ENCODE measurements at places on chromosomes 1 and 21.

DNA sequence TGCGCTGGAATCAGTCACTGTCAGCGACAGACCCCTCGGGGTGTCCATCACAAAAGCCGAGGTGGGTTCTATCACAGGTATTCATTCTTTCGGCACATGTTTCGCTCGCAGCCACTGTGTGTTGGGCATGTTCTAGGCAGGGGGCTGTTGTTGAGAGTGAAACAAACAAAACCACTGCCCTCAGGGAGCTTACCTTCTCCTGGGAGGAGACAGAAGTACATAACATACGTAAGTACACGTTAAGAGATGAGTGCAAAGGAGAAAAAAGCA lies 6.6 kb downstream of the ATF3 start:
- DNase-seq: no peak

DNA sequence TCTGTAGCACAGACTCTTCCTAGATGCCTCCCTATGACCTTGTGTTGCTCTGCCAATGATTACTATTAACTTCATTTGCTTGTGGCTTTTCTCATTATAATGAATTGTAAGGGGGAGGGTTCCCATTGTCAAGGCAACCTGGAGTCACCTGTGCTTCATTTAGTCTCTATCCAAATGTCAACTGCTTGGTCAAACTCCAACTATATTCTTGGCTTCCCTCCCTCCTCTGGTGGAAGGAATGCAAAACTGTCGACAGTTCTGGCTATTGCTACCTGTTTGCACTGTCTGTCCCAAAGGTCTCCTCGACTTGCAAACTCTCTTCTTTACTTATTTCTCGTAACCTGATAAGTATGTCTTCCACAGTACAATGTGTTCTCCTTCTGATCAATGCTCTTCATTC lies 100.3 kb downstream of the CACNA1E start:
- no peak for DNase-seq

DNA sequence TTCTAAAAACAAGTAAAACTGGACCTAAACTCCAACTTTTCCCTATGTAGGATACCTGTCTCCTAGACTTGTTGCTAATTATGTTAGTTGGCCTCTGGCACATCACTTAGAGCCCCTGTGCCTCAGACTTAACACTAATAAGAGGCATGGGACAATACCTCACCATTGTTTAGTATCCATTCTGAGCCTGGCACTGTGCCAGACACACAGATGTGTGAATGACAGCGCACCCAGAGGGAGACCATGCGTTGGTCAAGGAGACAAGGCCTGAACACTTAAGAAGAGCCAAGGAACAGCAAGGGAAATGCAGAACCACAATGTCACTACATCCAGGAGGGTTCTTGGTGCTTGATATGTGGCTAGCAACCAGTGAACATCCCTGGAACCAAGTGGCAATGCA lies 189.1 kb downstream of the FGGY start:
- DNase-seq: no peak

- DNase-seq: no peak
Observed at GRCh38 chr1:39003794-39004193, 12.7 kb downstream of the AKIRIN1 start.

- no peak for DNase-seq
Observed at GRCh38 chr1:20962576-20963258, 175.6 kb upstream of the HP1BP3 start.

- DNase-seq: no peak
Observed at GRCh38 chr1:6000444-6001288, 8.4 kb upstream of the NPHP4 start.

GRCh38 chr1:232578651-232579195 lies 51.2 kb downstream of the SIPA1L2 start:
- DNase-seq: no peak

GRCh38 chr1:178361847-178362246 lies 134.9 kb downstream of the CLEC20A start:
- no peak for DNase-seq

DNA sequence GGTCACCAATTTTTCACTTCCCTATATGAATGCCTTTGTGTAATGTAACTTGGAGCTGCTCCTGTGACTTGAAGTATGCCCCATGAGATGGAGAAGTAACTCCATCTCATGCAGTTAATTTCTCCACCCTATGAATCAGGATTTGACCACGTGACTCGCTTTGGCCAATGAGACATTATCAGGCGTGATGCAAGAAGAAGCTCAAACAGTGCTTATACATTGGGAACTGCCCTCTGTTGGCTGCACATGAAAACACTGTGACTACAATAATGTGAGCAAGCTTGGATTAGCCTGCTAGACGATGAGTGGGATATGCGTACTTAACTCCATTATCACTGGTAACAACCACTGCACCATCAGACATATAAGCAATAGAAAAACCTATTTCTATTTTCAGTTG lies 684.4 kb downstream of the PLA2G4A start:
- no peak for DNase-seq

GRCh38 chr1:228142155-228142691 lies 2.1 kb downstream of the GUK1 start:
- peak; percentile 31 for DNase-seq

DNA sequence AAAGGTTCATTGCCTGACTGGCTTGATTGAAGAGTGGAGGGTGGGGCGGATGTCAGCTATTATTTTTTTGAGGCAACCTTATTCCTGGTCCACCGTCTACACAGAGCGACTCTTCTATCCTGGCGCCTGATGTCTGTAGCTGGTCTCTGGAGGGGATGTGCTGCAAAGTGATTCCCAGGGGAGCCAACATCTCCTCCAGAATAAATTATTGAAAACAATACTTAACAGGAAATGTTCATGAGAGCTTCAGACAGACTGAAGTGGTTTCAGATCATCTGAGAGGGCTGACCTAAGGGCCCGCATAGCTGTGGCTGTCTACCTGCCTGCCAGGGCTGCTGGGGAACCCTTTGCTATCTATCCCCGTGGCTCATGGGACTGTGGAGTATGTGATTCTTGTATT lies 66.7 kb downstream of the TEX35 start:
- no peak for DNase-seq

DNA sequence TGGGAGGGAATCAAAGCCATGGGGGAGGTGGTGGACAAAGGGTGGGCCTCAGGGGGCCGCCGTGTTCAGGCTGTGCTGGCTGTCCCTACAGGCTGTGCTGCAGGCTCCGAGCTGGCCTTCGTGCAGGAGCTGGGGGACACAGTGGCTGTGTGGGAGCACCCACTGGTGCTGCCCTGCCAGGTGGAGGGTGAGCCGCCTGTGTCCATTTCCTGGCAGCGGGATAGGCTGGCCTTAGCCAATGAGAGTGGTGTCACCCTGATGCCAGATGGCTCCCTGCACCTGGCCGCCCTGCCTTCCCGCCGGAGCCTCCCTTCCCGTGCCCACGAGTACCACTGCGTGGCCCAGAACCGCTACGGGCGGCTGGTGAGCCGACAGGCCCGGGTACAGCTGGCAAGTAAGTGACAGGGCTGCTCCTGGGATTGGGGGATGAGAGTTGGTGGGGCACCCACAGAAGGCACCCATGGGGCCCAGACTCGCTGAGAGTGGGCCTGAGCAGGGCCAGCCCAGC lies 20.2 kb downstream of the SLC27A3 start:
- DNase-seq: no peak

DNA sequence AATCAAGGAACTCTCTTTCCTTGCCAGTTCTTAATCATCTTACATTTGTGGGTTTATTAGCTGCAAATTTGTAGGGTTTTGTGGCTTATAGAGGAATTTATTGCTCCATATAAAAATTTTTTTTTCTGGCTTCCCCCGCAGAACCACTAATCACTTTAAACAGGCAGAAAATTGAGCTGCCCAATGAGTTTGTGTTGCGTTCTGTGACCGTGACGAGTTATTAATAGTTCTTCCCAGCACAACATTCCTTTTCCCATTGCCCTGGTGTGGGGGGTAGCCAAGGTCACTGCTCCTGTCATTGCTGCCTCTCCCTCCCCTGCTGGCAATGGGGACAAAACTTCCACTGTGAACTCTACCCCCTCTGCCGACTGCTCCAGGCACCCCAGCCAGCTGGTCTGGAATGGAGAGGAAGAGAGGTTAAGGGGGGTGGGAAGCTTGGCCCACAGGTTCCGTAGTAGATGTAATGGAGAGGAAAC lies 55.1 kb downstream of the UBE2T start:
- DNase-seq: no peak

- no peak for DNase-seq
Observed at GRCh38 chr1:179137617-179138255, 55.9 kb downstream of the TOR3A start.

DNA sequence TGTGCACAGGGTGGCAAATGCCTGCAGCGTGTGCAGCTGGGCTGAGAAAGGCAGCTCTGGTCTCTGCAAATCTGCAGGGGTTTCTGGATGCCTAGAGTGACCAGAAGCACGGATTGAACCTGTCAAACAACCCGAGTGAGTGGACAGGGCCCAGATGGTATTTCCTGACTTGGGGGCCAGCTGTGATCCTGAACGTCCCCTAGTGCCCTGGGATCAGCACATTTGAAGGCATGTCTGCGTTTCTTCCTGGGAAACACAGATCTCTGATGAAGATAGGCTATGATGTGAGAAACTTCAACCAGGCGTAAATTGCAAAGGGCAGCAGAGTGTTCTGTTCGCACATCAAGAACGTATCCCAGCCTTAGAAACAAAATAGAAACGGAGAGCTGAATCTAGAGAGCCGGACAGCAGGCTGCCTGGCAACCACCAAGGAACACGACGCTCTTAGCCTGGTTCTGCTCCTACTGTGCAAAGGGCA lies 163.1 kb downstream of the KCNJ6 start:
- no peak for DNase-seq

DNA sequence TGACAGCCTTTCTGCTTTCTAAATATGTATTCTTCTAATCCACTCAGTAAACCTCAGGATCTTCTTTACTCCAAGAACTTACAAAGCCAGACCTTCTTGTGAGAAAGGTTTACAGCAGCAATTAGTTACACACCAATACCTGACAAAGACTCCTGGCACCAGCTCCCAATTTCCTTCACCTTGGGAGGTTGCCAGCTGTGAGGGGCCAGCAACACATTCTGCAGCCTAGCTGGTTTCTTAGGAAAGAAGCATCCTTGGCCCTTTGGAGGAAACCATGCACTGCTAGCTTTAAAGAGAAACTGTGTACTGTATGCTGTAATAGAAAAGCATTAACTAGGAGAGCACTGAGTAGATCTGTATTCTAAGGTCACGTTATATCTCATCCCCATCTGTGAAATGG lies 10.8 kb downstream of the FYB2 start:
- no peak for DNase-seq

GRCh38 chr1:68347415-68347814 lies 102.3 kb downstream of the RPE65 start:
- no peak for DNase-seq

- no peak for DNase-seq
Observed at GRCh38 chr1:169321539-169321938, 46.1 kb downstream of the NME7 start.

DNA sequence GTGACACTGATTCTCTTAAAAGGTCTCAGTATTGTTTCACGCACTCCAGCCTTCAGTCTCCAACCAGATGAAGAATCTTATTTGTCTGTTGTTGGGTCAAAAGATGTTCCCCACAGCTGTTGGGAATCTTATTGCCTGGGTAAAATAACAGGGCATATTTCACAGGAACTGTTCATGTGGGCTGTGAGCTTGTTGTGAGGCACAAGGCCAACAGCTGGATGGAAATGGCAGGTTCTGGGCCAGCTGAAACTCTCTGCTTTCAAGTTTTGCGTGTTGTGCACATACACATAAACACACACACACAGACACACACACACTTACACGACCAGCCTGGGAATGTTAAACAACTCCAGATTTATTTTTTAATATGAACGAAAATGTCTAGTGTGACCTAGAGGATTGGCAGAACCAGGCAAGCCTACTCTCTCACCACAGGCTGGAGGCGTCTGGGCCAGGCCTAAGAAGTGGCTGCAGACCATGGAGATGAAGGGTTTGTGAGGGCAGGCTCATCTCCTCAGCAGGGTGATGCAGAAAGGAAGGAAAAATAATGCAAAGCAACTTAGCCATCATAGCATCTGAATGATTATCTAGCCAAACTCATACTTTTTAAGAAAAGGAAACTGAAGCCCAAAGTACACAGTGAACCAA lies 357.0 kb downstream of the TTLL7 start:
- no peak for DNase-seq

DNA sequence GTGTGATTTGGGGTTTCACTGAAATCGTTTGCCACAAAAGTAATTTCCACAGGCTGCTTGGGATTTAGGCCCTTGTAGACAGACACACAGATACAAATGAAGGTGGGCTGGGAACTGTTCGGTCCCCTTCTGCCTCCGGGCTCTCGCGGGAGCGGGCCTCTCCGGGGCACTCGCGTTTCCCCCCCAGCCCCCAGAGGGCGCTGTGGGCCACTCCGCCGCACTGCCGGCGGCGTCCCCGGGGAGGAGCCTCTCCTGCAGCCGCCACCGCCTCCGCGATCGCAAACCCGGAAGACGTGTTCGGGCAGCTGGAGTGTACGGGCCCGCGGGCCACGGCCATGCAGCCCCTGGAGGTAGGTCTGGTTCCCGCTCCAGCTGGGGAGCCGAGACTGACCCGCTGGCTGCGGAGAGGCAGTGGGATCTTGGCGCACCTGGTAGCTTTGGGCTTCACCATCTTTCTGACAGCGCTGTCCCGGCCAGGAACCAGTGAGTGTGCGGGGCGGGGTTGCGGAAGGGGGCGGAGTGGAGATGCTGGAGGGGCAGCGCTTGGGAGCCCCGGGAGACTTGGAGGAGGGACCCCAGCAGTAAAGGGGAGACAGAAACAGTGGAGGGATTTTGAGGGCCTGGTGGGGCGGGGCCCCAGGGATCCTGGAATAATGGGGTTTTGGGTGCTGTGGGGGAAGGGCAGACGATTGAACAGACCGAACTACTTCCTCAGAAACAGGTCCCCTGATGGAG lies at the start of gene CYB561D1:
CYB561D1 (plus strand) TSS at position 290 of the 735 bp plus-strand sequence; CDS start at position 336, 46 bp downstream.
- DNase-seq: peak; percentile 88

DNA sequence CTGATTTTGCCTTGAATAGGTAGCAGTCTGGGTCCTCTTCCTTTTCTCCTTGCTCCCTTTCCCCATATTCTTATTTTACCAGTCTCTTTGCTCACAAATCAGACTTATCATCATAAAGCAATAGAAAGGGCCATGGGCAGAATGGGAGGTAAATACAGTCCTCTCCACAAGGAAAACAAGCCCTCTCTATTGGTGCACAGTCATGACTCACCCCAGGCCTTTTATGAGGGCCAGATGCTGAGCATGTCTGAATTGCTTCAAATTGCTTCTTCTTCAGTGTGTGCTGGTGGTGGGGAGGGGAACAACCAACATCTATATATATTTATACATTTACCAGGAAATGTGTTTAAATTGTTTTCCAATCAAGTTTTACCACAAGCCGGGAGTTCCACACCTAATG lies 75.2 kb downstream of the GFI1 start:
- DNase-seq: no peak

DNA sequence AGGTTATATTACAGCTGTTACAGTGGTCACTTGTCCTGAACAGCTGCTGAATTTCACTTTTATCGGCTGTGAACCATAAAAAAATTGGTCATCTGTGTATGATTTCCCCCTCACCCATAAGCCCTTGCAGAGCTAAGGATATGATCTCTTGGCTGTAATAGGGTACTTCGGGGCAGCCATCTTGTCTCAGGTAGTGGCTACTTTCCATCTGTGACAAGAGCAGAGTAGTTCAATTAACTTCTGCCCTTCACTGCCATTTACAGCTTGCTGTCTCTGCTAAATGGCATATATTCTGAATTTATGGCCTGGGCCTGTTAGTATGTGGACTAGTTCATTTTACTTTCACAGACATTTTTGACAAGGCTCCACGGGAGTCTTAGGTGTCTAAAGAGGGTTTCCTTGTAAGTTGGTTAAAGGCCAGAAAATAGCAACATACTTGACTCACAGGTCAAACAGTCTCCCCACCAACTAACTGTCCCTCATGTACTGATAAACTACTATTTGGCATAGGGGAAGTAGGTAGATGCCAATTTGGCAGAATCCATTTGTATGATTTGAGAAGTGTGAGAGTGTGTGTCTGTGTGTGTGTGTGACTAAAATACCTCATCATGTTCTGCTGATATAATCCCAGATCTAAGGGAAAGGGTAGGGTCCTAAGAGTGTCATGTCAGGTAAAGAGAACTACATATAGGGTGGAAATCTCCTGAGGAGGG lies 151.6 kb downstream of the KCTD3 start:
- DNase-seq: no peak
